ENCODE measurements at places on chromosomes 2 and 18.

GRCh38 chr2:130337735-130338325 is 4.9 kb upstream of the IMP4 start:
- DNase-seq, result no peak

DNA sequence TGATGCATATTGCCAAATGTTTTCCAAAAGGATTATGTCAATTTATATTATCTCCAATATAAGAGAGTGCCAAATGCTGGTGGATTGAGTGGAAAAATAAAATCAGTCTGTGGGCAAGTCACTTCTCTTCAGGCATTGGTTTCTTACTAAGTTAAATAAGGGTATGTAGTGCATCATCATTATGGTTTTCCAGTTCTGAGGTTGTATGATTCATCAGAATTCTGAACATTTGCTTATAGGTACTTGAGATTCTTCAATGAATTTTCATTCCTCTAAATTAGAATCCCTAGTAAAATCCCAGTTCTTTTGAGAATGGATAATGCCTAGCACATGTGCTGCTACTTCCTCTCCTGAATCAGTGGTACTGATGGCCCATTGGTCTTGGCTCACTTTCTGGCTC is 188.9 kb upstream of the OSR1 start:
- no peak for DNase-seq

DNA sequence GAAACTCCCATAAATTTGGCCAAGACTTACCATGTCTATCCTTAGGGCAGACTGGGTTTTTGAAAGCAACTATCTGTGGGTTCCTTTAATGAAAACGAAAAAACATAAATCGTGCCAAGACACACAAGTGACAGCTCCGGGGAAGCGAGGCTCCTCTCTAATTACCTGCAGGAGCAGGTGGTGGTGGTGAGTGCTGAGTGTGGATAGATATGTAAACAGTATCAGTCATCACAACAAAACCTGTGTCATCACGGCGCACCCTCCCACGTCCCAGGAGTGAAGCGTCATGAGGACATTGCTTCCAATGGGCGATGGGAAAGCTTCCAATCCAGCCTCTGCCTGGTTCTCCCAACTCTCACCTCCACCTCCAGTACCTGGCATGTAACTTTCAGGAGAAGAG is 31.3 kb downstream of the ACKR3 start:
- no peak for DNase-seq

DNA sequence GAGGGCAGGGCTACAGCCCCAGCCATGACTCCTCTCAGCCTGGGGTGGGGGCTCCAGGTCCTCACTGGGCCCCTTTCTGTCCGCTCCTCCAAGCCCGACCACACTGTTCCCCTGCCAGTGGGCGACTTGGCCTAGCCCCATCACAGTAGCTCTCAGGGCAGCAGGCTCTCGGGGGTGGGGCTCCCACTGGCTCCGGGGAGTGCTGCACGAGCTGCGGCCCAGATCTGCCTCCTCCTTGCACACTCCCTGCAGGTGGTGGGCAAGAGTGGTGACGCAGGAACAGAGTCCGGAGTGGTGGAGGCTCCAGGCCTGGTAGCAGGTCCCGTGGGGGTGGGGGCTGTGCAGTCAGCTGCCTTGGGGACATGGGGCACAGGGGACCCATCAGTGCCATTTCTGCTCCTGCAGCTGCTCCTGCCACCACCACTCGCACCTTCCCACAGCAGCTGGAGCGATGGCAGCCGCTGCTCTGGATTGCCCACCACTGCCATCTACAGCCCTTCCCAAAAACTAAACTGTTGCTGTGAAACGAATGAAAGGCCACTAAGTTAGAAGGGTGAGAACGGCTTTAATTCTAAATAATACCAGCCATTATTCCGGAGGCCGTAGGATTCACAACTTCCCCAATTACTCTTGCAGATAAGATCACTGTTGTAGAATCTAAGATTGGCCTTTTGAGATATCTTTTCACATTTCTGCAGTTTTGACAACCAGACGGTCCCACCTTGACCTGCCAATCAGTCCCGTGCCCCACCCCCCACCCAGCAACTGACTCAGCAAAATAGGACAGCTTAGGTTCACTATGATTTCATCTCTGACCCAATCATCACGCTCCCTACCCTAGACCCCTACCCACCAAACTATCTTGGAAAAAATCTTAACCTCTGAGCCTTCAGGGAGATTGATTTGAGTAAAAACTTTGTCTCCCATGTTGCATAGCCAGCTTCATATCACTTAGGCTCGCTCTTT is 530.2 kb downstream of the DCC start:
- no peak for DNase-seq

GRCh38 chr2:198162276-198162675 is 357.9 kb downstream of the PLCL1 start:
- DNase-seq, result no peak

GRCh38 chr2:235070063-235070706 is 118.4 kb downstream of the SH3BP4 start:
- DNase-seq, result no peak

GRCh38 chr2:19902216-19902740 is 495 bp upstream of the TTC32 start:
- DNase-seq, result no peak

DNA sequence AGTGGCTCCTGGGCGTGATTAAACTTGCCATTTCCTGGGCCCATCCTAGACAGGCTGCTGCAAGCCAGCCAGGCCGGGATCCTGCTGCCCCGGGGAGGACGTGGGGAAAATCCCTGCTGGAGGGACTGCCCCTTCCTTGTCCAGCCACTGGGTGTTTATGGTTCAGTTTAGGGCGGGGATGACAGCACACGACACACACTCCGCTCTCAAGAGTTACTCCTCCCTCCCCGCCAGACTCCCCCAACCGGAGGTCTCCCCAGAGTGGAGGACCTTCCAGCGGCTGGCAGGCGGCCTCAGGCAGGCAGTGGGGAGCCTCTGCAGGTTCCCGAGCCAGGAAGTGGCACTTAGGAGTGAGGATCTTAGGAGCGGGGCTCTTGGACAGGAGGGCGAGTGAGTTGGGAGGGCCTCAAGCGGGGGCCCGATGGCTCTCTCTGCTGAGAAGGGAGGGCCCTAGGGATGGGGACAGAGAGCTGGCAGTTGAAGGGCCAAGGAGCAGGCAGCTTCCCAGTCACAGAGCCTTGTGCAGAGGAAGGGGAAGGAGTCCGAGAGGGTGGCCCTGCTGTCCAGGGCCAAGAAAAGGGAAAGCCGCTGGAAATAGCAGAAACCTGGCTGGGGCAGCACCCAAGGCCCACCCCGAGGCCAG is 5.7 kb upstream of the GPR35 start:
- DNase-seq, result no peak
